ENCODE measurements at places on chromosomes 6 and 20. TPM values are rescaled to one million over a fixed set of nuclear protein-coding genes. Genes with fewer than 3 reads are reported as not detected.

The MCHR2 gene
- 4.1 TPM for total RNA-seq

The HS3ST5 gene
- total RNA-seq, result 6.6 TPM

The ADGRG6 gene
- 28.2 TPM for total RNA-seq

The KIAA0408 gene
- 116 TPM for total RNA-seq

The SSTR4 gene
- total RNA-seq, result not detected

The BANF2 gene
- total RNA-seq, result not detected

The NKAPL gene
- total RNA-seq, result 4.1 TPM

The RHAG gene
- total RNA-seq, result not detected

The C20orf204 gene
- 1.2 TPM for total RNA-seq

The CGA gene
- not detected for total RNA-seq

The MBOAT1 gene
- total RNA-seq, result 3.1 TPM

The PRSS35 gene
- 4.8 TPM for total RNA-seq

The MEI4 gene
- total RNA-seq, result 0.47 TPM

The DPPA5 gene
- not detected for total RNA-seq

GRCh38 chr6:80321011-80321410, 214.5 kb downstream of the BCKDHB start:
- DNase-seq, result no peak

- DNase-seq, result no peak
Observed at GRCh38 chr20:63746751-63747315, 7.3 kb downstream of the SLC2A4RG start.

- DNase-seq, result no peak
Observed at GRCh38 chr6:134034478-134034877, 17.9 kb downstream of the SLC2A12 start.

DNA sequence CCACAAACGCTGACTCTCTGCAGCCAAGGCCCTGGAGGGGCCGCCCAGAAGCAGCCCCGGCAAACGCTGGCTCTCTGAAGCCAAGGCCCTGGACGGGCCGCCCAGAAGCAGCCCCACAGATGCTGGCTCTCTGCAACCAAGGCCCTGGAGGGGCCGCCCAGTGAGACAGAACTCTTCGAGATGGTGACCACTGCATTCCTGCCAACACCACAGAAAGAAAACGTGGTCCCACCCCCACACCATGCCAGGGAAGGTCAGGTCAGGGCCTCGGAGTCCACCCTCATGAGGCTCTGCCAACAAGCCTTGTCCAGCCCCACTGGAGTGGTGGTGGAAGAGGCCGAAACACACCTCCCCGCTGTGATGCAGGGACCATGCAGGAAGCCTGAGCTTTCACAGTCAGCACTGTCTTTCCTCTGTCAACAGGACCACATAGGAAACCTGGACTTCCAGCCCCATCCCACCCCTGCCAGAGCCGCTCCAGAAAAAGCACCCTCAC, 97.5 kb downstream of the DLL1 start:
- no peak for DNase-seq

GRCh38 chr6:131995917-131996316, 44.7 kb upstream of the CCN2 start:
- no peak for DNase-seq

DNA sequence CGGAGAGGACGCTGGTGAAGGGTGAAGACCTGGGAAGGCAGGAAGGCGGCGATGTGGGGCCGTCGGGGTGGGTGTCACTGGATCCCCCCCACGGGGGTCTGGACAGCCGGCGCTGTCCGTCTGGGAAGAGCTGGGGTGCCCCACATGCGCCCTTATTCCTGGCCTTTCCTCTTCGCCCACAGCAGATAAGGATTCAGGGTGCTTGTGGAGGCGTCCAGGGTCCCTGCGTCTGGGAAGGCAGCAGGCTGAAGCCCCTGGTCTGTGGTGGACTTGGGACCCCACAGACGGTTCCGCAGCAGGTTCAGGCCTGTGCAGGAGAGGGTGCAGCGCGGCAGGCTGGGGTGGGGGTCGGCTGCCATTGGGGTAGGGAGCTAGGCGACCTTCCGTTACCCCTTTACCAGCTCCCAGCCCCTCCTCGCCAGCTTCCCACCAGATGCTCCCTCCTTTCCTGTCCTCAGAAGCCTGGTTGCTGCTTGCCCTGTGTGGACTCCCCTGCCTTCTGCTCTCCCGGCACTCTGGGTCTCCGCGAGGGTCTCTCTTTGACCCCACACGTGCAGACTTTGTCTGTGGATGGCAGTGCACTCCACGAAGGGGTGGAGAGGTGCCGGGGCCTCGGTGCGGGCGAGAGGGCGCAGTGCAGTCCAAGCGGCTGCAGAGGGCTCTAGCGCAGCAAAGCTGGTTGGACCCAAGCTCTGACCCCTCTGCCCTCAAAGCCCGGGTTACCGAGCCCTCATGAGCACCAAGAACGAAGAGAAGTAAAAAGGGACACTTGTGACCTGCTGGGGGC, 2.1 kb upstream of the GATA5 start:
- DNase-seq, result no peak

DNA sequence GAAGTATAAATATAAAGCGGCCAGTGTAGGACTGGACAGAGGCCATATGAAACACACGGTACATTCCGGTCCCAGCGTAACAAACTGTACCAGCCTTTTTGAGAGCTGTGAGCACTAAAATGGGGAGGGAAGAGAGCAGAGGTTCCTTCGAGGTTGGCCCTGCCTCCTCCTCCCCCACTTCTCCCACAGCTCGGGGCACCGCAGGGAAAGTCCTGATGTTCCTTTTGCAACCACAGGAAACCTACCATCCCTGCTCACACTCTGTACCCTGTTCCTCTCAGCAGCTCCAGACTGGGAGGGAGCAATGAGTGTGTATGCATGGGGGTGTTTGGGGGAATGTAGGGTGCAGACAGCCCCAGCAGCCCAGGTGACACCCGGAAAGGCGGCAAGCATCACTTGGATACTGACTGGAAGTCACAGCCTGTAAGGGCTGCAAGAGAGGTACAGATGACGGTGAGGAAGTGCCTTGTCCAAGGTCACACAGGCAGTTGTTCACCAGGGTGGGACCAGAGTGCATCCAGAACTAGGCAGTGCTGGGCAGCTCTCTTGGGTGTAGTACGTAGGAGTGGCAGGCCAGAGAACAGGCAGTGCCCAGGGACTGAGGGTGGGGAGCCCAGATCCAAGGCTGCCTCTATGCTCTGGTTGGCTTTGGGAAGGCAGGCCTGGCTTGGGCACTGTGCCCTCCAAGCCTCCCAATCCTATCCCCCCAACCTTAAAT, 11.0 kb upstream of the ARMC12 start:
- DNase-seq, result peak; percentile 78

- no peak for DNase-seq
Observed at GRCh38 chr6:30798494-30798893, 54.1 kb upstream of the IER3 start.

- DNase-seq, result no peak
Observed at GRCh38 chr6:165844801-165845364, 181.8 kb upstream of the PDE10A start.

GRCh38 chr6:14353798-14354197, 236.2 kb downstream of the CD83 start:
- no peak for DNase-seq

GRCh38 chr20:50286174-50286511, 95.5 kb downstream of the CEBPB start:
- no peak for DNase-seq

GRCh38 chr6:305371-306206, 13.3 kb downstream of the DUSP22 start:
- no peak for DNase-seq

GRCh38 chr6:166433096-166433495, 50.4 kb upstream of the MPC1 start:
- DNase-seq, result no peak

All from occipital lobe (tissue), 3 donors.